ENCODE measurements at places on chromosomes 16 and 17.

GRCh38 chr16:71880176-71880575, 3.8 kb downstream of the ZNF821 start:
- no peak for DNase-seq

- no peak for DNase-seq
These were observed at the start of gene ABCC3 for GRCh38 chr17:50634224-50634914. Gene ABCC3 (plus strand): TSS chr17:50634881. CDS start chr17:50634937, 56 bp downstream.

DNA sequence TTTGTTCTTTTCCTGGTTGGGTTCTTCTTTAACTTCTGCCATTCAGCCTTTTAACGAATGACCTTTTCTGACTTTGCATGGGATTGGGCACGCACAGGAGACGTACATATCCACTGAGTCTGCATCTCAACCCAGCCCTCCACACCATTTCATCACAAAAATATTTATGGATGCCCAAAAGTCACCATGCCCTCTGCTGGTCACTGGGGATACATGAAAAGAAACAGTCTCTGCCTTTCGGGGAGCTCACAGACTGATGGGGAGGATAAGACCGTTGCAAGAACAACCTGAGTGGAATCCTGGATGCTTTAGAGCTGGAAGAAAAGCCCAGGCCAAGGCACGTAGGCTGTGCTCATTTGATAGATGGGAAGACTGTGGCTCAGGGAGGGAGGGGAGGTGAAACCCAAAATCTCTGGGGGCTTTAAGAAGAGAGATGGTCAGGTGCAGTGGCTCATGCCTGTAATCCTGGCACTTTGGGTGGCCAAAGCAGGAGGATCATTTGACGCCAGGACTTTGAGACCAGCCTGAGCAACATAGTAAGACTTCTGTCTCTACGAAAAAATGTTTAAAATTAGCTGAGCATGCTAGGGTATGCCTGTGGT, 7.9 kb upstream of the MT2A start:
- DNase-seq, result no peak

DNA sequence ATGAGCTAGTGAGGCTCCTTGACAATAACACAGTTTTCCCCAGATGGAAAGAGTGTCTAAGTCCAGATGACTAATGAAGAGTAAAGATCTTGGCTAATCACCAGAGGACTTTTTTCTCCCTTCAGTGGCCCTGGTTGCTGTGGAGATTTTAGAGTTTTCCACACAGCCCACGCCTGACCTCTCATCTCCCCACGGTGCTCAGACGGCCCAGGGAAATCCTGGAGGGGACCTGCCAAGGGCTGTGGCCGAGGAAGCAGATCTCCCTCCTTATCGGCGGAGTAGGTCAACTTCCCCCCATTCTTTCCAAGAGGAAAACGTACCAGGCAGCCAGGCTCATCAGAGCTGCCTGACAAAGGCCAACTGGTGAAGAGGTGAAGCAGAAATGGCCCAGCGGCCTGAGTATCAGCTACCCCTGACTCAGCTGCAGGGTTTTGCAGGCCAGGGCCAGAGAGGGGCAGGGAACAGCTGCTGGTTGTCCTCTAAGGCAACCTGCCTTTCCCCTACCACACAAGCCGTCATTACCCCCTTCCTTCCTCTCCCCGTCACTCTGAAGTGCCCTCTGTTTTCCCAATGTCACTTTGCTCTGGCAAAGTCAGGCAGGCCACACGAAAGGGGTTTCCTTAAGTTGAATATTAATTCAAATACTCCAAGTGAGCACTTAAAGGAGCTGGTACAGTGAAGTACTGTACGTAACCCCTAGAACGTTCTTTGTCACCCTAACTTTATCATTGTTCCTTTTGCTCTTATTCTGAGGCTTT, 140.2 kb upstream of the ADAMTS18 start:
- no peak for DNase-seq

DNA sequence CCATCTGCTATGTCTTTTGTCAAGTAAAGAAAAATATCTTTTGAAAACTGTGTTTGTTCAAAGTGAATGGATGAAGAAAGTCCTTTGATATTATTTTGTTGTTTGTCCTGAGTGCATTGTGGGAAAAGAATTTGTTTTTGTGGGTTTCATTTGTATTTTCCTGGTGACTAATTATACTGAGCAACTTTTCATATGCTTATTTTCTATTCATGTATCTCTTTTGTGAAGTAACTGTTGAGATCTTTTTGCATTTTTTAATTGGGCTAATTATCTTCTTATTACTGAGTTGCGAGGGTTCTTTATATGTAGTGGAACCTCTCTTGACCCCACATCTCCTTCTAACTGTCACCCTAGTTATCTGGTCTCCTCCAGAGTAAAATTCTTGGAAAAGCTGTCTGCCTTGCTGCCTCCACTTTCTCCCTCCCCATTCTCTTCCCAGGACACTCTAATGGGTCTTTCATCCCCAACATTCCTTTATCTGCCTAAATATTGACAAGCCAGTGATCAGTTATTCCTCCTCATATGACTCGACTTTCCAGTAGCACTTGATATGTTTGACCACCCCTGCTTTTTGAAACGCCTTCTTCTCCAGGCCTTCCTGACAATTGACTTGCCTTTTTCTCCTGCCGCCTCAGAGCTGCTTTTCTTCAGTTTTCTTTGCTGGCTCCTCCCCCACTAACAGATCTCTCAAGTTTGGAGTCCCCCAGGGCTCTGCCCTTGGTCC, 117.6 kb upstream of the HAS3 start:
- DNase-seq, result no peak

GRCh38 chr17:78185981-78186691, 716 bp downstream of the TK1 start:
- DNase-seq, result no peak

DNA sequence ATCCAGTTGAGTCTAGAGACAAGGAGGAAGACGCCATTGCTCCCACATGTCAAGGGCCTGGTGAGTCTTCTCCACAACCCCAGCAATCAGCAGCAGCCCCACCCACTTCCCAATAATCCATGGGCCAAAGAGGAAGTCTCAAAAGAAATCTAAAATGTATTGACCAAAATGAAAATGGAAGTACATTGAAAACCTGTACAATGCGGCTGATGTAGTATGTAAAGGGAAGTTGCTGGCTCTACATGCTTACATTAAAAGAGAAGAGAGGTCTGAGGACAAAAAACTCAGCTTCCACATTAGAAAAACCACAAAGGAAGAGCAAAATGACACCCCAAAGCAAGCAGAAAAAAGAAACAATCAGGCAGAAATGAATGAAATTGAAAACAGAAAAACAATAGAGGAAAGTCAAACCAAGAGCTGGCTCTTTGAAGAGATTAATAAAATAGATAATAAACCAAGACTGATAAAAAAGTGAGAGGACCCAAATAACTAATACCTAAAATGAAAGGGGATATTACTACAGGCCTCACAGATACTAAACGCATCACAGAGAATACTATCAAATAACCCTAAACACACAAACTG, 100.6 kb upstream of the METRNL start:
- no peak for DNase-seq

DNA sequence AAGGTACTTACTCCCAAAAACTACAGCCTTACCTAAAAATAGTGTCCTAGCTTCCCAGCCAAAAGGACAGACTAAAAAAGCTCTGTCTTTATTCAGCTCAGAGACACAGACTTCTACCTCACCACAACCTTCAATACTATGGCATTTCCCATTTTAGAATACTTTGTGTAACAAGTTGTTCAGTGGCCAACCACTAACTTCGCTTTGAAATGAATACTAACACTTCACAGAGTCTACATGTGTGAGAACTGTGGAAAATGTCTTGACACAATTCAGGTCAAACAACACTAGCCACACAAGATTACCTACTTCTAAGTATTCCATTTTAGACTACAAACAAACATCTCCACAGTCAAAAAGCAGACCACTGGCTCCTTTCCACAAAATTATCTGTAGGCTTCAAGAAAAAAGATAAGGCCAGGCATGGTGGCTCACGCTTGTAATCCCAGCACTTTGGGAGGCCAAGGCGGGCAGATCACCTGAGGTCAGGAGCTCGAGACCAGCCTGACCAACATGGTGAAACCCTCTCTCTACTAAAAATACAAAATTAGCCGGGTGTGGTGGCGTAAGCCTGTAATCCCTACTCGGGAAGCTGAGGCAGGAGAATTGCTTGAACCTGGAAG, 3.2 kb downstream of the HELZ start:
- no peak for DNase-seq

DNA sequence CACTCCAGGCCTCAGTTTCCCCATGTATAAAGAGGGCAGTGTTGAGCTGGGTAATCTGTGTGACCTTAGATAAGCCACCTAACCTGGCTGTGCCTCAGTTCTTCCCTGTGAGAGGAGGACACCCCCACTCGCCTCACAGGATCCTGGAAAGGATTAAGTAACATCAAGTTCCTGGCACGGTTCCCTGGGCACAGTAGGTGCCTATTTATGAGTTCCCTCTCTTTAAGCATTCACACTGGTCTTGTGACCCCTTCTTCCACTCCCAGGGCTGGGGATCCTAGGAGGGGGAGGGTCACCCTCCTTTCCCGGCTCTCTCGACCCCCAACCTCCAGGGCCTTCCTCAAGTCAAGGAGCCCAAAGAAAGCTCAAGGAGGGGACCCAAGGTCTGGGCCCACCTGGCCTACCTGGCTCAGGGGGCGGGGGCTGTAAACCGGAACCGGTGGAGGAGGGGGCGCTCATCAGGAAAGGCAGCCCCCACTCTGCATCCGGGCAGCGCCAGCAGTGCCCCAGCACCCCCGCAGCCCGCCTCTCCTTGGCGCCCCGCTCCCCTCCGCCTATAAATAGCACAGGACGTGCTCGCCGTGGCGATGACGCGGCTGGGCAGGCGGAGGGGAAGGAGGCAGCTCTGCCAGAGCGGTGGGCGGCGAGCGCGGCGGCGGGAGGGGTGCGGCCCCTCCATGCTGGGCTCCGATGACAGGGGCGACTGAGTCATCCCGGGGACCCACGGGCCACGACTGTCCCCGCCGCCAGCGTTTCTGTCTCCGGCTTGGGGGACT, 9.4 kb downstream of the RPL19 start:
- DNase-seq, result peak; percentile 67

- DNase-seq, result no peak
These were observed 678.9 kb downstream of the WWOX start for GRCh38 chr16:78778101-78779004.

DNA sequence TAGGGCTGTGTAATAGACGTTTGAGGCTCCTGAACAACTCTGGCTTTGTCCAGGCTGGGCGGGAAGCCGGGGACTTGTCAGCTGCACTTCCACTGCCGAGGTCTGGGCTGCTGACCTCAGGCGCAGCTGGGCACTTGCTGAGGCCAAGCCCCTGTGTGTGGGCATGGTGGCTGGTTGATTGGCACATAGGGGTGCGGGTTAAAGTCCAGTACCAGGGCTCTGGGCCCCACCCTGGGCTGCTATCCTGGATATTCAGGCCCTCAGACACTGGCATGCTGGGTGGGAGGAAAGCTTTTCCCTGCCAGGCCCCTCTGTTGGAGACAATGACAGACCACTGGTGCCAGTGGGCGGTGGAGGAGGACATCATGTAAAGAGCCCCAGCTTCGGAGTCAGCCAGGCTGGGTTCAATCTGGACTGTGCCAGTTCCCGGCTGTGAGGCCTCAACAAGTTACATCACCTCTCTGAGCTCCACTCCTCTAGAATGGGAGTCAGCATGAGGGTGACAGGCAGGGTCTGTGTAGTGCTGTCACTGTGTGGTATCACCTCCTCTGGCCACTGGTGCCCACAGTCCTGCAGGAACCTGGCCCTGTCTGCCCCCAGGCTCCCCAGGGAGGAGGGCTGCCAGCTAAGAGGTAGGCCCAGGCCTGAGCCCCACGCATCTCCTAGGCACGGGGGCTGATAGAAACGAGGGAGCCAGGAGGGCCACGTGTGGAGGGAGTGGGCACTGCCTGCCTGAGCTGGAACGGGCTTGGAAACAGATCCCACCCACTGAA, 42.5 kb downstream of the PSME3IP1 start:
- peak; percentile 96 for DNase-seq

GRCh38 chr17:58703137-58703915, 10.9 kb downstream of the RAD51C start:
- DNase-seq, result no peak

GRCh38 chr17:60359415-60359814, 32.5 kb downstream of the USP32 start:
- DNase-seq, result no peak

- no peak for DNase-seq
These were observed 606.3 kb upstream of the CDH11 start for GRCh38 chr16:65728167-65728566.

DNA sequence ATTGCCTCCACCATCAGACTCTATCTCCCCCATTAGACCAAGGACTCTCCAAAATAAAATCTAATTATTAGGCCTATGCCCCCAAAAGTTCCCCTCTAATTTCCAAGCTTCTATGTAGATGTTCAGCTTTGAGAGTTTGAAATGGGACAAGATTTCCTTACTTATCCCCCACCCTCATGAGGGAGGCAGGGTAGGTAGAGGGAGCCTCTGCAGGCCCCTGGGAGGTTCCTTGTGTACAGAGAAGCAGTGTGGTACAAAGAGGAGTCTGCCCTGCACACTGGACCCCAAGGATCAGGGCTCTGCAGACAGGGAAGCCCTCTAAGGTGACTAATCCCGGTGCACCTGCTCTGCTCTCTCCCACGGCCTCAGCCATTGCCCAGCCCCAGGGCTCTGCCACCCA, 2.5 kb downstream of the KRT17 start:
- no peak for DNase-seq

DNA sequence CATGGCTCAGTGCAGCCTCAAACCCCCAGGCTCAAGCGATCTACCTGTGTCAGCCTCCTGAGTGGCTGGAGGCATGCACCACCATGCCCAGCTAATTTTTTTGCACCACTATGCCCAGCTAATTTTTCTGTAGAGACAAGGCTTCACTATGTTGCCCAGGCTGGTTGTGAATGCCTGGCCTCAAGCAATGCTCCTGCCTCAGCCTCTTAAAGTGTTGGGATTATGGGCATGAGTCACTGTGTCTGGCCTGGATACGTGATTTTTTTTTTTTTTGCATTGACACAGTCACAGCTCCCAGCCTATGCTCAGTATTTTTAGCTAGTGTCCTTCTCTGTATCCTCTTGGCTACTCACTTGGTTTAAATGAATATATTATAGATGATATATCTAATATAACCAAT, 377.0 kb upstream of the TNRC6C start:
- DNase-seq, result no peak

DNA sequence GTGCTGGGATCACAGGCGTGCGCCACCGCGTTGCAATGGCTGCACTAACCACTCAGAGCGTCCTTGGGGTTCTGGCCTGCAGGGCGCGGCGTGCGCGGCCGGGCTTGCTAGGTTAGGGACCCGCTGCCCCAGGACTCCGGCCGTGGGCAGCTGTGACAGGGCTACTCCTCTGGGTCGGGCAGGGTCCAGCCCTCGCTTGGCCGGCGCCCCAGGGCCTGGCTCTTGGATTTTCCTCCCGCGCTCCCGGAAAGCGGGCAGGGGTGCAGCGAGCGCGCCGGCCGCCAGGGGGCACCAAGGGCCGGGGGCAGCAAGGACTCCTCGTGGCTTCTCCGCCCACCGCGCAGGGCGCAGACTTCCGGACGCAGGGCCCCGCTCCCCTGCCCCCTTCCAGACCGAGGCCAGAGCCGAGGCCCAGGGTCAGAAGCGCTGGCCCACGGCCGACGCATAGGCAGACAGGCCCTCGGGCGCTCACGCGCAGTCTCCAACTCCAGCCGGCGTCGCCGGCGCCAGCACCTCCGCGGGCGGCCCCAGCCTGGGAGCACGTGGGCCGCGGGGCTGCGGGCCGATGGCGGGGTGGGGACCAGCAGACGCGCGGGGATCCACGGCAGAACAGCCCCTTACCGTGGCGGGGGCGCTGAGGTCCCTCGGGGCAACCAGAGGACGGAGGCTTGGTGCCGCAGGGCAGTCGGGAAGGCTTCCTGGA, 355 bp downstream of the TLE7 start:
- no peak for DNase-seq

- DNase-seq, result no peak
These were observed 510.3 kb upstream of the ZFHX3 start for GRCh38 chr16:73558219-73558618.

- DNase-seq, result no peak
These were observed 15.5 kb downstream of the NEUROD2 start for GRCh38 chr17:39591958-39592954.

Measured in putamen (tissue), 1 donor.